ENCODE measurements at places on chromosomes 2 and 18.

DNA sequence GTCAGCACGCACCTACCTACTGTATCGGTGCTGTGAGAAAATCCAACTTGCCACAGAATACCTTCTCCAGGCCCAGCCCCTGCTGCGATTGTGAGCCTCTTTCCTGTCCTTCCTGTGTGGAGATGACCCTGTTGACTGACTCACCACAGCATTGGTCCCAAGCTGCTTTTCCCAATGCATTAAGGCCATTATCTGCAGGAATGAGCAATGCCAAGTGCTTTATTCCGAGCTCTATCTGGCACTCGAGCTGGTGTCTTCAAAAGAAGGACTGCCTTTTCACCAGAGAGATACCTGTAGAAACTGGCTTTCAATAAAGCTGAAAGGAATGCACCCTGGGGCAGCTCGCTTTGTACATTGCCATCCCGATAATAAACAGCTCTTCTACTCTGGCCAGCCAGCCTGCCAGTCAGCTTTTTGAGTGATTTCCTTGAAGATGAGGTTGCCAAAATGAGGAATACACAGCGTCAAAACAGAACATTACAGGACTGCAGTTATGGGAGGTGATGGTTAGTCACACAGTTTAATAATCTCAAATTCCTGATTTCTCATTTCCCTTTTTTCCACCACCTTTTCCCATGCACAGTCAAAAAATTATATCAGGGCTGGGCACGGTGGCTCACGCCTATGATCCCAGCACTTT lies 8.3 kb upstream of the RNF103 start:
- DNase-seq = no peak

DNA sequence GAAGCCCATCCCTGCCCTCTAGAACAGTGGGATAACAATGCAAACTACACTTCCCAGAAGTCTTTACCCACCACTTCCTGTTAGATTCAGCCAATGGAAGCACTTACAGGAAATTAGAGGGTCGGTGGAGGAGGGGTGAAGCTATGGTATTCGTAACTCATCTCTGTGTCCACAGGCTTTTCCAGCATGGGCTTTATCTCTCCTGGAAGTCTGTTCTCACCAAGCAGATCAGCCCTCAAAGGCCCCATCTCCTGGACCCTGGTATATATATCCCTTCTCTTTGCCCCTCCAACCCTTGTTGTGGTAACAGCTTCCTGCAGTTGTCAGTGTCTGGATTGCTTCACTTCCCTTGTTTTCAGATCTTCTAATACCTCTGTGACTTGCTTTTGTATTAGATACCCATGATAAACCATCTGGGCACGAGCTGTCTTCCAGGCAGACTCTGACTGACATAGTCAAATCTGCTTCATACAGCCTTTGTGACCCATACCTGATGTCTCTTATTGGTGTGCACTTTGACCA lies 475.0 kb upstream of the POU3F3 start:
- DNase-seq = no peak

GRCh38 chr2:20015482-20016083 lies 3.1 kb upstream of the MATN3 start:
- DNase-seq = no peak

DNA sequence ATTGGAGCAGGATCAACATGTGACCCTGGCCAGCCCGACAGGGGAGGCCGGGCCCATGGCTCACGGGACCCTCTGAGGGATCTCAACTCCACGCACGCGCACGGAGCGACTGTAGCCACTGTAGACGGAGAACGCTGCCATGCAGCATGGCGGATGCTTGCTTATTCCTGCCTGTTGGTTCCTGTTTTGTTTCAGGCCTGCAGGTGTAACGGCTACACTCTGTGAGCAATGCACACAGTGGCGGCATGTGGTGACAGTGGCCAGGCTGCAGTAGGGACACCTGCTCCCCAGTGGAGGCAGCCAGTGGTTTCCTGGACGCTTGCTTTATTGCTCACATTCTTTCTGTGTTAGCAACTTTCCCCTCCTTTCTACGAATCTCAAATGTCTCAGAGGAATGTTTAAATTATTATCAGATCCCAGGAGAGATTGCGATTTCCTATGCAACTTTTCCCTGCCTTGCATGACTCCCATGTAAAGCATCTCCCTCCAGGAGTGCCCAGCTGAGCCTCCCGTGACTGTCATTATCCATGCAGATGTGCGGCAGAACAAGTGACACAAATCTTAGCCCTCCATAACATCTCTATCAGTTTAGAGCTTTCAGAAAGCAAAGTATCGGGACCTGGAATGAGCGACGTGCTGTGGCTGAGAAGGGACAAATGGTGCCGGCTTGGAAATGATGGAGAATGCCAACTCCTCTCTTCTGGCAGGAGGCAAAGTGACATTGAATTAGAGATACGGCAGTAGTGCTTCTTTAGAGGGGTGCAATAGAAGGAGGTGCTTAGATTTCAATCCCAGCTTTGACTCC lies 209.7 kb downstream of the ASB1 start:
- peak; percentile 77 for DNase-seq

GRCh38 chr2:150482667-150483400 lies 4.6 kb downstream of the RND3 start:
- no peak for DNase-seq

DNA sequence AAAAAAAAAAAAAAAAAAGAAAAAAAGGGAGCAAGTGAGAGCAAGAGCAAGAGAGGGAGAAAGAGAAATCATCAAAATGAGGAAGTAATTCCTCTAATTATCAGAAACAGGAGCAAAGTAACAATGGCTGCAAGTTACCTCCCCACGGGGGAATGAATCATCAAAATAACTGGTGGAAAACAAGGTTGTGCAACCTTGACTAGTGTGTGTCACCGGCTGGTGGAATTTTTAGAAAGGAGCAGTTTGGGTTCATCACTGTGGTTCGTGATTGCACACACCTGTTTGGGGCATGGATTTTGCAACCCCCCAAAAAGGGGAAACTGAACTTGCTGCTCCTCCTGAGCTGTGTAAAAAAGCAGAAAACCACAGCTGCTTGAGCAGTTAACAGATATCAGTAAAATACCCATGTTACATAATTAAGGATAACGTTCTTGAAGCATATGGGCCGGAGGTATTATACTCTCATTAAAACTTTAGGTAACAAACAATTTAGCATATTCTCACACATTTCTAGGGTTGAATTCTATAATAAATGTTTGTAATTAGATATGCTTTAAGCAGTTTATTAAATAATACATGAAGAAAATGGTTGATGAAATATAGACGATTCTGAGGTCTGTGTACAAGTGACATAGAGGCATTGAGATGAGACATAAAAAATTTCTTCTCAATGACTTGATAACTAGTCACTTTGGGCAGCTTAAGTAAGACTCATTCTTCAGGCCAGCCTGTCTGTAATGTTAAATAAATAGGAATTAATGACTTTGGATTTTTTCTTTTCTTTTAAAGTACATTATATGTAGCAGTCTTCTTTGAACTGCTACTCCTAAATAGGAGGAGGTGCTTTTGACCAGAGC lies 184.2 kb upstream of the ZEB2 start:
- DNase-seq = peak; percentile 39

GRCh38 chr2:105517814-105518705 lies 119.2 kb upstream of the FHL2 start:
- DNase-seq = peak; percentile 73

- no peak for DNase-seq
Observed at GRCh38 chr2:4551691-4552474, 848.5 kb downstream of the DCDC2C start.

GRCh38 chr18:46867367-46868143 lies 49.8 kb downstream of the PIAS2 start:
- DNase-seq = no peak

GRCh38 chr18:527146-527545 lies 26.6 kb upstream of the COLEC12 start:
- no peak for DNase-seq

DNA sequence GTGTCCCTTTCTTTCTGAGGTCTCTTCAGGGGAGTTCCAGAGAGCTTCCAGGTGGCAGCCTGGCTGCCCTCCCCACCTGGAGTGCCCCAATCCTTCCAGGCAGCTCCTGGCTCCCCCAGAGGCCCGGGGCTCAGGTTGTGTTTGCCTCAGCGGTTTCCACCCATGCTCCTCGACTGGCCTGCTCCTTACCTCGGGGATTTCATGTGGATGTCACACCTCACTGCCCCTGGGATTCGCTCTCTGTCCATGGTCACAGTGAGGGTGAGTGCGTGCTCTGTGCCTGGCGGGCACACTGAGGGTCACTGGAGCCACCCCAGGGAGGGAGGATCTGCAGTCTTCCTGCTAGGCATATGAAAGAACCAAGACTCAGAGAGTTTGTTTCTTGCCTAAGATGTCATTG lies 2.1 kb upstream of the TOGARAM2 start:
- DNase-seq = no peak

GRCh38 chr2:53211201-53211774 lies 556.3 kb upstream of the CHAC2 start:
- no peak for DNase-seq

DNA sequence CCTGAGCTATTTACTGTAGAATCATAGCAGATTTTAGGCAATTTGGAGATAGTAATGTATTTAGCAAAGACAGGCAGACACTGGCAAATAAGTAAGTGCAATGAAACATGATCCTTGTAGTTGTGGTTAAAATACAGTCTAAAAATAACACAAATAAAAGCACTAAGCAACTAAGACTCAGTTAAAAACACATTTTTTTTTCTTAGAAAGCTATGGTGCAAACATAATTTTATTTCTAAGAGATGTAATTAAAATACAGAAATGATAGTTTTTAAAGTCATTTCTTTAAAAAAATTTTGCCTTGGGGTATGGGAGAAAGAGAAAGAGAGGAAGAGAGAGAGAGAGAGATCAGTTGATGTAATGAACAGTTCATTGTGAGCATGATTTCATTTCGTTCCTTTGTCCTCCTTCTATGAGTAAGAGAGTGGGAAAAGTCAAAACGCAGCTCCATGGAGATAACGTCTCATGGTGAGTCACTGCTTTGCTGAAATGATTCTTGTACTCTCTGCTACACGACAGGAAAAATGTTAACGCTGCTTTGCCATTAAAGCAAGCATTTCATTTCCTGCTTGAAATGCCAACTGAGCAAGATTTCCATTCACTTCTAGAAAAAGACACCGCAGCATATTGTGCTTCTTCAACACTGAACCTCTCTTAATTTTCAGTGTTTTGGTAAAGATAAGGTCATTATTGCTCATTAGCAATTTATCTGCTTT lies 61.3 kb upstream of the PGAP1 start:
- DNase-seq = peak; percentile 95

GRCh38 chr2:208491641-208492040 lies 85.0 kb downstream of the PTH2R start:
- no peak for DNase-seq

DNA sequence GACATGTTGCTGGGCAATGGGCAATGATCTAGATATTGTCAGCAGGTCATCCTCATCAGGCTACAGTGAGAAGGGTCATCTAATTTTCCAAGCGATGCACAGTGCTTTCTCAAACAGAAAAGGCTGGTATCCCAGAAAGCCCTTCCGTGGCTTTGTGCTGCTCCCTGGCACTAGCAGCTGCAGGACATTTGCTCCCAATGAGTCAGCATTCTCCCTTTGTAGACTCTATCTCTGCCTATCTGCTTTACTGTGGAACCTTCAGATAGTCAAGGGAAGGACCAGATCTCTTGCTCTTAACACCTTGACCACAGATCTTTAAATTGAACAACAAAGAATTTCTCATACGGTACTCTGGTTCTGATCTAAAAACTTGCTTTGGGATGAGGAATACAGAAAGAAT lies 101.4 kb downstream of the CDH2 start:
- no peak for DNase-seq

DNA sequence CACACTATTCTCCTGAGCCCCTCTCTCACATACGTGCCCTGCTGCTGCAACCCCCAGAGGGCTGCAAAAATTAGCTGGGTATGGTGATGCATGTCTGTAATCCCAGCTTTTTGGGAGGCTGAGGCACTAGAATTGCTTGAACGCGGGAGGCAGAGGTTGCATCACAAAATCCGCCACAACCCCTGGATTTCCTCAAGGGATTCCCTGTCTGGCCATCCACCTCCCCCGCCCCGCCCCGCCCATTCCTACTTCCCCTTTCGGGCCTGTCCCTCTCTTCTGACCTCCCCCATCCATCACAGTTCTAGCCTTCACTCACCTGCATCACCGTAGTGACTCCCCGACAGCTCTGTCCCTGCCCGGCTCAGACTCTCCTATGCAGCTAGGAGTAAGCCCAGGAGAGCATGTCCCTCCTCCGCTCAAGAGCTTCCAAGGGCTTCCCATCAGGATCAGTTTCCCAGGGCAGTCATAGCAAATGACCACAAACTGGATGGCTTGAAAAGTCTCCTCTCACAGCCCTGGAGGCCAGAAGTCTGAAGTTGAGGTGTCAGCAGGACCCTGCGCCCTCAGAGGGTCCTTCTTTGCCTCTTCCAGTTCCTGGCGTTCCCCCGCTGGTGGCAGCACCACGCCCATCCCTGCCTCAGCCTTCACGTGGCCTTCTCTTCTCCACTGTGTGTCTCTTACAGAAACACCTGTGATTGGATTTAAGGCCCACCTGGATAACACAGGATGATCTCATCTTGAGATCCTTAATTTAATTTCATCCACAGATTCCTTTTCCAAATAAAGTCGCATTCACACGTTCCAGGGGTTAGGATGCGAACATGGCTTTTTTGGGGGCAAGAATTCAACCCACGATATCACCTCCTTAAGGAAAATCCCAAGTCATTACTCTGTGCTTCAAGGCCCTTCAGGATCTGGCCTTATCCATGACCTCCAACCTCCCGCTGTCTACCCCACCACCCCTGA lies 58.5 kb downstream of the HS1BP3 start:
- no peak for DNase-seq

DNA sequence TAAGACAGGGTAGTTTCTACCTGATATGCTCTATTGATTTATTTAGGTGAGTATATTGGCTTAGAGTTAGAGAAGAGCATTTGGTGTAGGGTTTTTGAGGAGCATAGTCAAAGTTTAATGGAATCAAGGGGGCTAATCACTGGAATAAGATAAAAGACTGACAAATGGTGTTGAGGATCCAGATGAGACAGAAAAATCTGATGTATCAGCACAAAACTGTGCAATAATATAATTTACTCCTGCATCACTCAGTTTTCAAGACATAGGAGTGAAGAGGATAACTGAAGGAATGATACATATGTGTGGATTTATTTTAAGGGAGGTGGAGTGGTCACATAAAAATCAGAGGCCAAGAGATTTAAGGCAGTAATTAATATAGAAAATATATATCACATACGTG lies 339.2 kb downstream of the NYAP2 start:
- no peak for DNase-seq

GRCh38 chr2:218125095-218125494 lies 733 bp upstream of the CXCR2 start:
- DNase-seq = no peak

DNA sequence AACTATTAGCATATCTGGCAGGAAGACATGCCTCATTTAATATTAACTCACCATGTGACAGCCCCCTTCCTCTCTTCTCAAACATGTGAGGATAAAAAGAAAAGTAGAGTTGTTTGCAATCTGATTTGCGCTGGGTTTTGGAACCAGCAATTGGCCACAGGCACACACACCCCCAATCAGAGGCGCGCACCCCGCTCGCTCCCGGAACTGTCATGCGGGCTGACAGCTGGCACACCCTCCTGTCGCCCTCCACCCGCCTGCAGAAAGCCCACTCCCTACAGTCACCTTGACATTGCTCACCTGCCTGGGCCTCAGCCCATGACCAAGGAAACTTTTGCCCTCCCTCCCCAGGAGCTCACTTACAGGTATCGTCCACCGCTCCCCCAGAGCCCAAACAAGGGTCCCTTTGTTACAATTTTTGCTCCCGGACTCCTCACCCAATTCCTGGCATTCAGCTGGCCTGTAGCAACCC lies 1.1 kb downstream of the COBLL1 start:
- DNase-seq = no peak

Measured in GM04503 (cell line).